HCT116 (cell line): ENCODE measurements at places on chromosomes 4 and X. TPM values are rescaled to one million over a fixed set of nuclear protein-coding genes. Genes with fewer than 3 reads are reported as not detected.

The SHISA3 gene
- total RNA-seq, result not detected

The EPHA5 gene
- total RNA-seq, result not detected

The NUDT11 gene
- total RNA-seq, result not detected

The C4orf50 gene
- not detected for total RNA-seq

The UGT2B17 gene
- not detected for total RNA-seq

The RTL9 gene
- total RNA-seq, result 0.10 TPM
